CD4-positive, alpha-beta T cell treated with Interleukin-10 for 1 hour (primary cell): ENCODE measurements at places on chromosomes 1 and 21.

GRCh38 chr1:5647234-5647633, 345.0 kb downstream of the NPHP4 start:
- no peak for DNase-seq

DNA sequence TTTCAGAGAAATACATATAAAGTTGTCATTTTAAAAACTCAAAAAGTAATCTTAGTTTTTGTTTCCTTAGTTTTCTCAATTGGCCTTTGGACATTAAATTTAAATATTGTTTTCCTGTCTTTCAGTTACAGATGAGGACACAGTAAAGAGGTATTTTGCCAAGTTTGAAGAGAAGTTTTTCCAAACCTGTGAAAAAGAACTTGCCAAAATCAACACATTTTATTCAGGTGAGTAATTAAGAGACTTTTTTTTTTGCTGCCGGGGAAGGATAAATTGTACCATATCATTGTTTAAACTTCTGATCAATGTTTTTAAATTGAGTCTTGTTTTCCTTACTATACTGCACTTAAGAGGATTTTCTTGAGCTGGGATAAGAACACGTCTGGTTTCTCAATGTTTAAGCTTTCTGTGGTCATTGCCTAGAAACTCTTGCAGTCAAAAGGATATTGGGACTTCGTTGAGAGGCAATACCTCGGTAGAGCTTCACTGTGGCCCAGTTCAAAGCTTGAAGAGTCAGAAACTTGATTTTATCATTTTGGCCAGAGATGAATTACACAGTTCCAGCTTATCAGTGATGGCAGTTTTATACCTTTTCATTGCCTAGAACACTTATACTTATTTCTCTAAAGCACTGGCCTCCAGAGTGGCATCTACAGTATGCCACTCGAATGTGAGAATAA, 124.9 kb upstream of the KIAA1614 start:
- DNase-seq, result no peak

GRCh38 chr1:119653839-119654170, 5.7 kb upstream of the ZNF697 start:
- no peak for DNase-seq

DNA sequence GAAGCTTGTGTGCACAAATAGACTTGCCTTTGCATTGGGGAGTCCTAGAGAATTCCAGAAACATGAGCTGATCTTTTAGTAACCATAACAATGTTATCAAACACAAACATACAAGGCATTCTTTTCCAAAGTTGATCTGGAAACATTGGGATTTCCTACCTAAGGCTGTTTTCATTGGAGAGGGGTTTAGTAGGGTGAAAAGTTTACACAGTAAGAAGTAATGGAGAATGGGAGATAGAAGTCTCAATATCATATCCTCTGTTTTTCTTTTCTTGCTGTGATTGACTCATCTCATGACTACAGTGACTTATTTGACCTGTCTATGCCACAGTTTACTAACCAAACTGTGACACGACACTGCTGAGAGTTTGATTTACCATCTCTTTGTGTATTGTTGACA, 65.6 kb upstream of the PLA2G4A start:
- DNase-seq, result no peak

DNA sequence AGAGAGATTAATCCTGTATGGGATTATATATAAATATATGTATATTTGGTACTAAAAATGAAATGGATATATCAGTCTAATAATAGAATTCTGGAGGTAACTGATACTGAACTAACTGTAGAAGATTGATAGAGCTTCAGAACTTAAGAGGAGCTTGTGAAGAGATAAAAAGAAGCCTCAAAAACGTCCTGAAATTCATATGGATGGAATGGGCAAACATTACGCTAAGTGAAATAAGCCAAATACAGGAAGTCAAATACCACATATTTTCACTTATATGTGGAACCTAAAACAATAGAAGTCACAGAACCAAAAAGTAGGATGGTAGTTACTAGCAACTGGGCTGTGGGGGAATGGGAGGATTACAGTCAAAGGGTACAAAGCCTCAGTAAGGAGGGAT, 36.0 kb upstream of the ADGRL4 start:
- DNase-seq, result no peak

DNA sequence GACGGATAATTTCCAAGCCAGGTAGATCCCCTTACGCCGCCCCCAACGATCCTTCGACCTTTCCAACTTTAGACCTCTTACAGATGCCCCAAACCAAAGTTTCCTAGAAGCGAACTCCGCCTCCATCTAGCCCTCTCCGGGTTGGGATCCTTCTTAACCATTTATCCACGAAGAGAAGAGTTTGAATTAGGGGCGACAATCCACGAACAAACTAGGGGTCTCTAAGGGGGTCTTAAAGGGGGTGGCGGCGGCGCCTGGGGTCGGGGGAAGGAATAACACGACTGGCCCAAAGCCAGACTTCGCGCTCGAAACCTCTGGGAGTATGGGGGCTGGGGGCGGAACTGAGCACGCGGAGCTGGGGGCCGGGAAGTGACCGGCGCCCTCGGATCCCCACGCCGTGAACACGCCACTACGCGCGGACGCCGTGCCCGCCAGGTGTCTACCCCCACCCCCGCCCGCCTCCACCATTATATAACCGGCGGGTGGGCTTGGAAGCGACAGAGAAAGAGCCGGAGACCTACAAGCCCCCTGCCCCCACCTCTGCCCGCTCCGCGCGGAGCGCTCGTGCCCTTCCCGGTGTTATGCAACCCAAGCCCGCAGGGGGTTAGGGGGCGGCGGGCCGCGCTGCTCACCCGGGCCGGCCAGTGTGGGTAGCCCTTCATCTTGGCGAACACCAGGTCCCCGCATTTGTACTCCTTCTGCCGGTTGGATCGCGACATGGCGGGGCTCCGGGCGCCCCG, 594 bp downstream of the HDGF start:
- DNase-seq, result peak; percentile 47

DNA sequence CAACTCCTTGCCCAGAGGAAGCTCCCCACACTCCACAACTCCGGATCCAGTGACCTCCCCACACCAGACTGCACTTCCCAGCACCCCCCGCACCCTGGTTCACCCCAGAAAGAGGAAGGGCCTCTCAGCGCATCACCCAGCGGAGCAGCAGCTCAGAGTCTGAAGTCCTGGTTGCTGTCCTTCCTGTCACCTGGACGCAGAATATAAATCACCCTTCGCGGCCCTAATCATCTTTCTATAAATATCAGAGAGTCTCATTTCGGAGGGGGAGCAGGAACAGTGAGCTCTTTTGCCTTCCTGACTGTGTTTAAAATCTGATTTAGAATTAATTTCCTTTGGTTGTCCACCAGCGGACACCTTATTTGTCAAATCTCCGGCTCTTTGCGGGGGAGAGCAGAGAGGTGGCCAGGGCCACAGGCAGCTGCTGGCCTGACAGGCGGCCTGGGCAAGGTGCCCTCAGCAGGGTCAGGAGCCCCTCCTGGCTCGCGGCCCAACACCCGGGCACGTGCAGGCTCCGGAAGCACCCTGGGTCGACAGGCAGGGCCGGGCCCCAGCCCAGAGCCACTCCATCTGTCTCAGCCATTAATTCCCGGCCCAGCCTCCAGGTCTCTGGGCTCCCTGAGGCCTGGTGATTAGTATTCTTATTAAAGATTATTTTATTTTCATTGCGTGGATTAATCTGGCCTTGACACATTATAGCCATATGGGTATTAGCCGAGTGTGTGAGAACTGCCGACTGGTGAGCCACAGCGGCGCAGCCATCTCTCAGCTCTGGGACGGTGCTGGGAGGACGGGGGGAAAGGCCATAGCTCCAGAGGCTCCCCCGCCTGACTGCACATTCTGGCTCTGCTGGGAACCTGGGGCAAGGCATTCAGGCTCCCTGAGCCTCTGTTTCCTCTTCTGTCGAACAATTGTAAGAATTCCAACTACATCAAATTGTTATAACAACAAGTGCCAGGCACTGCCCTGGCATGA, 19.7 kb downstream of the EPHA8 start:
- no peak for DNase-seq

GRCh38 chr1:8631163-8631562, 186.3 kb downstream of the RERE start:
- DNase-seq, result no peak

GRCh38 chr21:24941316-24942185, 665.7 kb downstream of the MRPL39 start:
- no peak for DNase-seq

DNA sequence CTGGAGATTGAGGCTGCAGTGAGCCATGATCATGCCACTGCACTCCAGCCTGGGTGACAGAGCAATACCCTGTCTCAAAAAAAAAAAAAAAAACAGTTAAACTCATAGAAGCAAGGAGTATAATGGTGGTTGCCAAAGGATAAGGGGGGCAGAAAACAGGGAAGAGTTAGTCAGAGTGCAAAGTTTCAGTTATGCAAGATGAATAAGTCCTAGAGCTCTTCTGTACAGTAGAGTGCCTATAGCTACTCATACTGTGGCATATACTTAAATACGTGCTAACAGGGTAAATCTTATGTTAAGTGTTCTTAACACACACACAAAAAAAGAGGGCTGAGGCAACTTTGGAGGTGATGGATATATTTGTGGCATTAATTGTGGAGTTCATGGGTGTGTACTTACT, 75.6 kb upstream of the COA6 start:
- DNase-seq, result no peak

DNA sequence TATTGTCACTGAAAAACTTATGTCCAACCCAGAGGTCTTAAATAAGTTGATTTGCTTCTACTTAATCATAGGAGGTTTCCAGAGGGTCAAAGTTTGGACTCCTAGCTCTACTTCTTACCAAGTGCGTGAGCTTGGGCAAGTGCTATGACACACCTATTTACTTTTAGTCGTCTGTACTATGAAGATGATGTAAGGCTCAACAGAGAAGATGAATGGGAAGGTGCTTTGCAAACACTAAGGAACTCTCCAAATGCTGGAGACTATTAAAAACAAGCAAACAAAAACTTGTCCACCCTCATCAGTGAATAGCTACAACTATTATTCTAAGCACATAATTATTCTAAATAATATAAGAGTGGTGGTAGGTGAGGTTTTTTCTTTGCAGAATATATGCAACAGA, 232.3 kb upstream of the USP24 start:
- DNase-seq, result no peak
